NCI-H1092 treated with DMSO at 0.1 percent for 48 hours (cell line): ENCODE measurements at places on chromosomes 16 and 17.

- DNase-seq, result no peak
Measured at GRCh38 chr17:73506470-73507435, 137.5 kb downstream of the SDK2 start.

GRCh38 chr16:23286131-23286532 is 16.0 kb upstream of the SCNN1B start:
- DNase-seq, result no peak

DNA sequence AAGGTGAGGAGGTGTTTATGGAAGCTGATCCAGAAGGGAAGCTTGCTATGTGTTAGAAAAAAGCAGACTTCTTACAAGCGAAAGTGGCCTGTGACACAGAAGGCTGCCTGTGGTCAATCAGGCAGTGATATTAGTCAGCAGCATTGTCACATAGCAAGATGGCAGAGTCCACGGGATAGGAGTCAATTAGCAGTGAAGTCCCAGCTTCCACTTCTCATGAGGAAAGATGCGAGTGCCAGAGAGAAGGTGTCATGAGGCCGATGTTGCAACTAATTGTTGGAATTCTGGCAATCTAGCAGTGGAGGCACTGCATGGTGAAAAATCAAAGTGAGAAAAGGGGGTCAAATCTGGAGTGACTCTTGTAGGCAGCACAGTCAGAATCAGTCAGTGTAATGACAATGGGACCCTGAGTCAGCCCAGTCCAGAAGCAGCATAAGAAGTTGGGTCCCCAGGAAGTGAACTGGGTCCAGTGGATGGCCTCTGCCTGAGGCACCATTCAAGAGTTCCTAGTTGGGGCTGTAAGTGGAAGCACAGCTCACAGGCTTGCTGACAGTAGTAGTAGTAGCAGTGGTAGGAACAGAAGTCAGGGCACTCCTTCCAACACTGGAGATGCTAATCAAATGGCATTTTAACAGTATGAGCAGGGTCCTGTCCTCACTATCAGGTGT is 85.1 kb downstream of the TNFRSF13B start:
- no peak for DNase-seq

- DNase-seq, result no peak
Measured at GRCh38 chr17:15289285-15290183, 24.4 kb upstream of the PMP22 start.

- DNase-seq, result no peak
Measured at GRCh38 chr17:79720705-79721292, 9.9 kb upstream of the ENPP7 start.

DNA sequence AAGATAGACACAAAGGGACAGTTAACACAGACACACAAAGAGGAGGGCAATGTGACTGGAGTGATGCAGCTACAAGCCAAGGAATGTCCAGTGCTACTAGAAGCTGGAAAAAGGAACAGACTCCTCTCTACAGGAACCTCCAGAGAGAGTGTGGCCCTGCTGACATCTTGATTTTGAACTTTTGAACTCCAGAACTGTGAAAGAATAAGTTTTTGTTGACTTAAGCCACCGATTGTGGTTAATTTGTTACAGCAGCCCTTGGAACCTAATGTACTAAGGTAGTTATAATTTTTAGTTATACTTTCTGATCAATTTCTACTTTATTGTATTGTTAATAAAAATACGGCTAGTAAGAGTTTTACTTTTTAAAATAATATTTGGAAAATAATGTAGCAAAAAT is 129.1 kb downstream of the MYO1D start:
- DNase-seq, result no peak

DNA sequence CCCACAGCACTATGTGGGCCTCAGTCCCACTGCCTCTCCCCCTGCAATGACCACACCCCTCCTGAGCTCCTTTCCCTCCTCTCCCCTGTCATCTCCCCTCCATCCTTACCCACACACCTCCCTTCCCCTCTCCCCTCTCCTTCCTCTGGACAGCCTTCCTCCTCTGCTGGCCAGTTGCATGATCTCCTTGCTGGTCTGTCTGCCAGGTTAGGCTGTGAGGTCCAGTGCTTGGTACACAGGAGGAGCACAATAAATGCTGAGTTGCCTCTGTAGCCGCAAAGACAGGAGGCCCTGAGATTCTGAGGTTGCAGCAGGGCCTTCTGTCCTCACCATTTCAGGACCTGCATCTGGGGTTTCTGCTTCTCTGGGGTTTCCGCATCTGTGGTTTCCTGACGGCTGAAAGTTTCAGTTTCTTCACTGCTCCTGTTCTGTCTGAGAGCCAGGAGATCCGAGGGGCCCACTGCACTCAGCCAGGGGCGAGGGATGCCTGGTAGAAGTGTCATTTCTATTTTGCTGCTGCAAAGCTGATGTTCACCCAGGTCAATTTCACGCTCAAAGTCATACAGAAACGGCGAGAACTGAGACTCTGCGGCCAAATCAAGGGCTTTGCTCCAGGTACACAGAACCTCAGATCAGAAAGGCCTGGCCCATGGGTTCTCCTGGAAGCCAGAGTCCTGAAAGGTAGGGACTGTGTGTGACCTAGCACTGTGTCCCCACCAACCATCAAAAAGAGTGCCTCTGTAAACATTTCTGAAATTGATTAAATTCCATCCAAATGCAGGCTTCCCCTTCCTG is 4.6 kb upstream of the SLC12A3 start:
- no peak for DNase-seq

- no peak for DNase-seq
Measured at GRCh38 chr17:67974598-67975066, 21.6 kb downstream of the C17orf58 start.

DNA sequence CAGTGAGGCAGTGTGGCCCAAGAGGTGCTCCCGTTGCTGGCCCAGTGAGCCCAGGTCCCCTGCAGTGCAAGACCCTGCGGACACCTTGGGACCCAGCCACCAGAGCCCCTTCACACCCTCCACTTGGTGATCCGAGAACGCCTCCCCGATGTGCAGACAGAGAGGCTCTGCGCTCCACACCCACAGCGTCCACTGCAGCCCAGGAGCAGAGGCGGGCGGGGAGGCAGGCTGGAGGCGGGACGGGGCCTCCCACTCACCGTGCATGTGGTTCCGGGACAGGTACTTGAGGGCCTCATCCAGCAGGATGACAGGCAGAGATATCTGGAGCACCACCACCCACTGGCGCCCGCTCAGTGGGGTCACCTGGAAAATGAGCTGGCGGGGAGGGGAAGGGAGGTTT is 12.1 kb upstream of the P2RX1 start:
- no peak for DNase-seq
